Prostate gland (tissue), 2 donors: ENCODE measurements at places on chromosomes 7 and 10. TPM values are rescaled to one million over a fixed set of nuclear protein-coding genes. Genes with fewer than 3 reads are reported as not detected.

KCP gene
- not detected for total RNA-seq

SYT15 gene
- 1.6 TPM for total RNA-seq

AKR1C4 gene
- total RNA-seq: not detected

ABCB1 gene
- total RNA-seq: 9.2 TPM

FAM25G gene
- not detected for total RNA-seq

ADCYAP1R1 gene
- 6.0 TPM for total RNA-seq

DEPP1 gene
- total RNA-seq: 27.2 TPM

CHST3 gene
- total RNA-seq: 197 TPM

LRGUK gene
- total RNA-seq: 4.9 TPM

- H3K27me3 ChIP-seq: no peaks in the 10 kb centered on the region
- H3K4me3 ChIP-seq: no peak overlapping the region
- no peaks in the 10 kb centered on the region for H3K36me3 ChIP-seq
- no peaks in the 10 kb centered on the region for H3K4me1 ChIP-seq
- no peak for DNase-seq
- H3K27ac ChIP-seq: no peak overlapping the region
These were observed 136.4 kb downstream of the RPS24 start for GRCh38 chr10:78170026-78170475.

GRCh38 chr7:31850066-31850465 is 163.1 kb downstream of the PPP1R17 start:
- no peaks in the 10 kb centered on the region for H3K4me1 ChIP-seq
- H3K36me3 ChIP-seq: no peaks in the 10 kb centered on the region
- DNase-seq: no peak
- no peaks in the 10 kb centered on the region for H3K27me3 ChIP-seq

- no peaks in the 10 kb centered on the region for H3K4me1 ChIP-seq
- no peaks in the 10 kb centered on the region for H3K27me3 ChIP-seq
- DNase-seq: peak; percentile 94
- H3K36me3 ChIP-seq: no peaks in the 10 kb centered on the region
- H3K27ac ChIP-seq: peak overlapping the region; percentile 98
These were observed 731 bp downstream of the LANCL2 start for GRCh38 chr7:55365675-55366460.

GRCh38 chr10:26887611-26888215 is 27.0 kb upstream of the ABI1 start:
- DNase-seq: no peak
- H3K4me1 ChIP-seq: no peaks in the 10 kb centered on the region
- no peak overlapping the region for H3K27ac ChIP-seq
- no peak overlapping the region for H3K4me3 ChIP-seq
- no peaks in the 10 kb centered on the region for H3K36me3 ChIP-seq
- H3K27me3 ChIP-seq: no peaks in the 10 kb centered on the region

DNA sequence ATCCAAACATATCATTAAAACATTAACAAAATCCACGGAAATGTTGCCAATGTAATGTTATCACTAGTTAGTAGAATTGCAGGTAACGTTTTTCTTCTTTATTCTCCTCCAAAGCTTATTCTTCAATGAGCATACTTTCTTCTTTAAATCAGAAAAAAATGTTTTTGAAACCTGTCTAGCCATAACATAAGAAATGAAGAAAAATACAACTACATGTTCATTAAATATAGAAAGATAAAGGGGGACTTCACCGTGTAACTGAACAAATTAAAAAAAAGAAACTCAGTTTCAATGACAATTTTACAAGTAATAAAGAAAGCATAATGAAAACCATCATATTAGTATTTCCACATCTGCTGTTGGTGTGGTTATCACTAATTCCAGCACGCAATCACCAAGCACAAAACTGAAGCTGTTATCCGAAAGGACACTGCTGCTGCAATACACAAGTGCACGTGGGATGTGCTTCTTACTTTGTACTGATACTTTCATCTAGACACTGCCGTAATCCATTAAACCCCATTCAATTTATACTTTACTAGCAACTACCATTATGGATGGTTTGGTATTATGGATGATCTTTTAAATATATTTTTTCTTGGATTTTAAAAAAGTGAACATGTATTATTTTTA is 9.6 kb downstream of the ESYT2 start:
- no peak overlapping the region for H3K27ac ChIP-seq
- no peaks in the 10 kb centered on the region for H3K4me1 ChIP-seq
- no peaks in the 10 kb centered on the region for H3K36me3 ChIP-seq
- H3K27me3 ChIP-seq: no peaks in the 10 kb centered on the region
- no peak overlapping the region for H3K4me3 ChIP-seq
- DNase-seq: no peak

GRCh38 chr7:141145630-141145982 is 71.7 kb downstream of the TMEM178B start:
- DNase-seq: no peak
- H3K27ac ChIP-seq: no peak overlapping the region
- no peak overlapping the region for H3K4me3 ChIP-seq
- H3K36me3 ChIP-seq: peaks cover 2% of the 10 kb centered on the region

- no peaks in the 10 kb centered on the region for H3K27me3 ChIP-seq
- H3K4me1 ChIP-seq: peaks cover 26% of the 10 kb centered on the region
- peak; percentile 76 for DNase-seq
- peak overlapping the region; percentile 74 for H3K27ac ChIP-seq
These were observed 167.9 kb downstream of the CPEB3 start for GRCh38 chr10:92122941-92123450.

- H3K4me1 ChIP-seq: no peaks in the 10 kb centered on the region
- no peak for DNase-seq
- H3K4me3 ChIP-seq: no peak overlapping the region
- no peaks in the 10 kb centered on the region for H3K36me3 ChIP-seq
- H3K27me3 ChIP-seq: no peaks in the 10 kb centered on the region
These were observed 159.9 kb upstream of the SLC25A13 start for GRCh38 chr7:96481796-96482195.

- peaks cover 9% of the 10 kb centered on the region for H3K4me1 ChIP-seq
- no peaks in the 10 kb centered on the region for H3K27me3 ChIP-seq
- H3K4me3 ChIP-seq: no peak overlapping the region
- no peaks in the 10 kb centered on the region for H3K36me3 ChIP-seq
These were observed 82.2 kb downstream of the SORBS1 start for GRCh38 chr10:95478935-95479334.

DNA sequence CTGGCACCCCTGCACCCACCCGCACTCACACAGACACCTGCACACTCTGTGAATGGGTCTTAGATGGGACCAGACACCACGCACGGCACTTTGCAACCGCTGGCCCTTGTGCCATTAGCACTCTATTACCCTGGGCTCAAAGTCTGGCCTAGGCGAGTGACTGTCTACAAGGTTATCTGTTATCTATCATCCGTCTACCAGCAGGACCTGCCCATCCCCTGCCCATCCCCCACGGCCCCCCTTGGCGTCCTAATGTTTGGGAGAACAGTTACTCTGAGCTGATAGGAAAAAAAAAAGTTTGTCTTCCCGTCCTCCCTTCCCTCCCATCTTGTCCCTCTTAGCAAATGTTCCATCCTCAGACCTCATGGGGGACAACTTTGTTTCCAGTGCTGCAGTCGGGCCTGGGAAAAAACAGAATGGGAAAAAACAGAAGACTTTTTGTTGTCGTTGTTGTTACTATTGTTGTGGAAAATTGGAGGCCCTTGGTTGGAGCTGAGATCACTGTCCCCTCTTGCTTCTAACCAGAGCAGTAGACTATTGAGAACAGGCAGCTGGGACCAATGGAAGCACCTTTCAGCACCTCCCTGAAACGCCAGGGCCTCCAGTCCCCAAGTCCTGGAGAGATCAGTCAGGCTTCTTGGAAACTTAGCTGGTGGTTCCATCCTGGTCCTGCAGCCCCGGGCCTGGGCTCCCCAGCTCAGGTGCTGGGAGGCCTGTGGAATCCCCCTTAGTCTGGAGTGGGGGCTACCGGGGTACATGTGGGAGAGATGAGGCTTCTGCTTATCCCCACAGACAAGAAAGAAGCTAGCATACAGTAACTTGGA is 12.2 kb downstream of the UNCX start:
- H3K27me3 ChIP-seq: peaks cover 92% of the 10 kb centered on the region
- no peak for DNase-seq
- H3K27ac ChIP-seq: no peak overlapping the region
- no peak overlapping the region for H3K4me3 ChIP-seq
- H3K36me3 ChIP-seq: no peaks in the 10 kb centered on the region

- no peak for DNase-seq
- H3K4me3 ChIP-seq: no peak overlapping the region
These were observed 17.8 kb upstream of the MAGI2 start for GRCh38 chr7:79471283-79471682.

- H3K36me3 ChIP-seq: no peaks in the 10 kb centered on the region
- no peak for DNase-seq
- H3K27ac ChIP-seq: no peak overlapping the region
- no peak overlapping the region for H3K4me3 ChIP-seq
- peaks cover 6% of the 10 kb centered on the region for H3K4me1 ChIP-seq
These were observed 1.8 kb upstream of the DDX50 start for GRCh38 chr10:68899186-68899745.

DNA sequence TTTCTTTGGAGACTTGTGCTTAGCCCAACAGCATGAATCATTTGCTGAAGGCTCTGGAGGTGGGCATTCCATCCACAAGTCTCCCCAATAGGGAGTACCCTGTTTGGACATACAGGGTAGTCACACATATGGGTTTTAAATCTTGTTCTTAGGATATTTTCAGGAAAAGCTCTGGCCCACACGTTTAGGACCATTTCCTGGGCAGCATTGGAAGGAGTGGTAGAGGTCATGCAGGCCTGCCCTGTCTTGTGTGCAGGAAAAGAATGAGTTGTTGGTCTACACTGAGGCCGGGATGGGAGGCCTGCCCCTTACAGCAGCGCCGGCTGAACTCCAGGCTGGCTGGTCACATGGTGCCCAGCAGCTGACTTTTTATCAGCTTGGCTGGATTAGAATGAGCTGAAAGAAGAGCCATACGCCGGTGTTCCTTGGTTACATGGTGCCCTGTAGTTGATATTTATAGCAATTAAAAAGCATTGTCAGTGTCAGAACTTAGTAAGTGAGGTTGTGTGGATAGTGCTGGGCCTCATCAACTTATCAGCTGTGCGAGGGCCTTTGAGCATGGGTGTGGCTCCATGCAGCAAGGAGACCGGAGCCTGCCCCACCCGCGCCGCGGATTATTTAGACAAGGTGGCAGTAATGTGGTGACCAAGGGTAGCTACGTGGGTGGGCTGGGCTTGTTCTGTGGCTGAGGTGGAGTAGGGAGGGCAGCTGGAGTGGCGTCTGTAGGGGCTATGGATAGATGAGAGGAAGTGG is 28.6 kb downstream of the OGDH start:
- H3K27ac ChIP-seq: peak overlapping the region; percentile 68
- no peaks in the 10 kb centered on the region for H3K36me3 ChIP-seq
- H3K27me3 ChIP-seq: no peaks in the 10 kb centered on the region
- DNase-seq: no peak
- peaks cover 16% of the 10 kb centered on the region for H3K4me1 ChIP-seq
- no peak overlapping the region for H3K4me3 ChIP-seq

DNA sequence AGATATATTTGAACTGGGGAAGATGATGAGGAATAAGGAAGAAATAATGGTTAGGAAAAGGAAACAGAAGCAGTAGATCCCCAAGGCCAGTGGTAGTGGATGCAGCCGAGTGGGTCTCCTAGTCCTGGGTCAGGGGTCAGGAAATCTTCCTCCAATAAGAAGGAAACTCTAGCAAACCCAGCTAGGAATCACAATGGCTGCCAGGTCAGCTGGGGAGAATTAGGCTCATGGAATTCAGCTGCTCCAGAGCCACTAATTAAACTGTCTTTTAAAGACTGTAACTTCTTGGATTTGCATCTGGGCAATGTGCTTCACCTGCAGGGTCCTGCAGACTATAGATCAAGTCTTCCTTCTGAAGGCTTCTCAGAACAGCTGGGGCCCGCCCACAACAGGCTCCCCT is 644.4 kb downstream of the KCNMA1 start:
- DNase-seq: no peak
- H3K36me3 ChIP-seq: no peaks in the 10 kb centered on the region
- no peak overlapping the region for H3K27ac ChIP-seq
- H3K4me1 ChIP-seq: no peaks in the 10 kb centered on the region
- H3K27me3 ChIP-seq: no peaks in the 10 kb centered on the region
- no peak overlapping the region for H3K4me3 ChIP-seq

DNA sequence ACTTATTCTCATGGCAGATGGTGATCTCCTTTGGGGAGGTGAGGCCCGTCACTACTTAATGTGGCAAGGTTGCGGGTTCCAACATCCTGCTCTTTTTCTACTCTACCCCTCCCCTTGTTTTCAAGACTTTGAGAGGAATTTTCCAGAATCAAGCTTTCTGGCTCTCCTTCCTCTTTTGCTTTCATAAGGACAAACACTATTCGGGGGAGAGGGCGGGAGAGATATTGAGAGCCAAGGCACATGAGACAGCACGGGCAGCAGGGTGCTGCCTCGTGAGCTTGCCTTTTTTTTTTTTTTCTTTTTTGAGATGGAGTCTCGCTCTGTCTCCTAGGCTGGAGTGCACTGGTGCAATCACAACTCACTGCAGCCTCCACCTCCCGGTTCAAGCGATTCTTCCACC is 6.9 kb upstream of the PFKFB3 start:
- H3K4me1 ChIP-seq: peaks cover 1% of the 10 kb centered on the region
- no peaks in the 10 kb centered on the region for H3K27me3 ChIP-seq
- no peak overlapping the region for H3K27ac ChIP-seq
- no peak for DNase-seq
- no peak overlapping the region for H3K4me3 ChIP-seq
- no peaks in the 10 kb centered on the region for H3K36me3 ChIP-seq

DNA sequence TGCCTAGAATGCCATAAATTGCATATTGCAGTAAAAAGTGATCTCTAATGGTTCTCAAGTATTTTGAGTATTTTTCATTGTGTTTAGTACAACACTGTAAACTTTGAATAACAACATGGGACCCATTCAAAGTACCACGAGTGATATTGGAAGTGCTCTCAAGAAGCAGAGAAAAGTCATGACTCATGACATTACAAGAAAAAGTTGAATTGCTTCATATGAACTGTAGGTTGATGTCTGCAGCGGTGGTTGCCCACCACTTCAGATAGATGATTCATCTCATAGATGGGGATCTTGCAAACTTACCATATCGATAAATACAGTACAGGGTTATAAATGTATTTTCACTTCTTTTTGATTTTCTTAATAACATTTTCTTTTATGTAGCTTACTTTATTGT is 33.9 kb downstream of the ENTPD1 start:
- no peaks in the 10 kb centered on the region for H3K4me1 ChIP-seq
- DNase-seq: no peak
- no peak overlapping the region for H3K27ac ChIP-seq
- H3K27me3 ChIP-seq: no peaks in the 10 kb centered on the region

GRCh38 chr7:112286250-112287086 is 80.0 kb downstream of the ZNF277 start:
- no peaks in the 10 kb centered on the region for H3K36me3 ChIP-seq
- DNase-seq: no peak
- no peak overlapping the region for H3K27ac ChIP-seq
- H3K27me3 ChIP-seq: no peaks in the 10 kb centered on the region
- H3K4me1 ChIP-seq: peaks cover 4% of the 10 kb centered on the region

GRCh38 chr10:7493996-7494395 is 83.2 kb upstream of the SFMBT2 start:
- no peak overlapping the region for H3K4me3 ChIP-seq
- no peaks in the 10 kb centered on the region for H3K27me3 ChIP-seq
- no peak overlapping the region for H3K27ac ChIP-seq
- no peaks in the 10 kb centered on the region for H3K4me1 ChIP-seq
